Stimulated activated CD4-positive, alpha-beta T cell treated with anti-CD3 and anti-CD28 coated beads, TNF-alpha, amount 100 ng/mL, for 48 hours (primary cell): ENCODE measurements at places on chromosomes 1 and 21.

GRCh38 chr1:34128186-34128889 is 36.7 kb downstream of the CSMD2 start:
- DNase-seq: no peak

DNA sequence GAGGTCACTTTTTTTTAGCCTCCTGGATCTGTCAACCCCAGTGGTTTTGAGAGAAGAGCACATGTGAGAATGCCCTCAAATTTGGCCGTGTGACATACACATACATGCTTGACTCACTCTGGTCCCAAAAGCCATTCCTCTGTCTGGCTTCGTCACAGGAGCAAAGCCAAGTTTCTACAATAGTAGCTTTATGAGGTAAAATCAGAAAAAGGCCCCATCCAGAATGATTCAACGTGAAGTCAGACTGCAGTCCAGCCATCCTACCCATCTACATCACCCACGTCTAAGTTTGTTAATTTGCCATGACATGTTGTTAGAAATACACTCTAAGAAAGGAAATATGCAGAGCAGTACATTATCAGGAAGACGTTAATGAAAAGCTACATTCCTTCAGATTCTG is 245.2 kb downstream of the SDCCAG8 start:
- DNase-seq: no peak

- peak; percentile 3 for DNase-seq
These were observed 296.6 kb downstream of the OMA1 start for GRCh38 chr1:58249737-58250586.

GRCh38 chr1:236149003-236149595 is 6.8 kb downstream of the GPR137B start:
- DNase-seq: no peak

- no peak for DNase-seq
These were observed 51.2 kb downstream of the PIK3R3 start for GRCh38 chr1:46081206-46081605.

GRCh38 chr1:166383635-166384346 is 217.0 kb upstream of the FAM78B start:
- no peak for DNase-seq

DNA sequence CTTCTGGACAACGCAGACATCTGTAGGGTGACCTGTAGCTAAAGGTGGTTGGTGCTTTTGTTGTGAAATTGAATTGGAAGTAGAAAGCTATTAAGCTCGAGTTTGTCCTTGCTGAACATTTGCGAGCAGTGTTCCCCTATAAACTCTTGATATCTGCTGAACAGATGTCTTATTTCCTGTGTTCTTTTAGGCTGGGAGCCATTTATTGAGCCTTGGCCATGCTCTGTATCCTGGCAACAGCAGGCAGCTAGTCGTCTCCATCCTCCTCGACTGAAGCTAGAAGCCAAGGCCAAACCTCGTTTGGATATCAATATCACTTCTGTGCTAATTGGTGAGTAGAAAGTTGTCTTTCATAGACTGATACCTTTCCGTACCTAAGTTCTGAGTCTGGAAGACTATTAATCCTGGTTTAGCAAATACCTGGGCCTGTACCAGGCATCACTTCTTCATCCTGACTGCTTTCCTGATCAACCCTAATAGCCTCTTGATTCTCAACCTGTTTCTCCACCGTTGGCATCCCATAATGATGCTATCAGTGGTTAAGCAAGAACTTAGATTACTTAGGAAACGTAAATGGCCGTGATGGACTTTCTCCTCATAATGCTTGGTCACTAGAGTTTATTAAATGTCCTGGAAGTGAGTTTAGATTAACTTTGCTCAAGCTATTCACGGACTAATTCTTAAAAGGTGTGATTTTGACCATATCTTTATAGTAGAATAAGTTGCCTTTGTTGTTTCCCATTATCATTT is 103.4 kb downstream of the VPS13D start:
- DNase-seq: no peak

GRCh38 chr1:57262472-57262871 is 161.4 kb downstream of the DAB1 start:
- DNase-seq: no peak

- no peak for DNase-seq
These were observed 40.2 kb downstream of the ADAMTS1 start for GRCh38 chr21:26804895-26805609.

DNA sequence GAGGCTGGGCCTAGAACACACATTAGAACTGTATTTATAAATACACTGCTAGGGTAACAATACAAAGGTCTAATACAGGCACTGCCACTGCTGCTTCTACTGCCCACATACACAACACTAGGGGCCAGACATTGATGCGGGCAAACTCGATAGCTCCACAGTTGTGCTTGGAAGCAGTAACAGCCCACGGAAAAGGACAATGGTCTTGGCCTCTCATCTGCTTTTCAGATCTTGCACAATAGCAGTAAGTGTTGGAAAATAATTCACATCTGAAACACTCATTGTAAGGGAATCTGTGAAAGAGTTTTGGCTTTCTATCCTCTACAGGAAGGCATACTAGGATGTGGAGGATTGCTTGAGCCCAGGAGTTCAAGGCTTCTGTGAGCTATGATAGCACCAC is 6.9 kb upstream of the SPOCD1 start:
- no peak for DNase-seq

- DNase-seq: no peak
These were observed 41.1 kb upstream of the KCNQ4 start for GRCh38 chr1:40742363-40743061.

DNA sequence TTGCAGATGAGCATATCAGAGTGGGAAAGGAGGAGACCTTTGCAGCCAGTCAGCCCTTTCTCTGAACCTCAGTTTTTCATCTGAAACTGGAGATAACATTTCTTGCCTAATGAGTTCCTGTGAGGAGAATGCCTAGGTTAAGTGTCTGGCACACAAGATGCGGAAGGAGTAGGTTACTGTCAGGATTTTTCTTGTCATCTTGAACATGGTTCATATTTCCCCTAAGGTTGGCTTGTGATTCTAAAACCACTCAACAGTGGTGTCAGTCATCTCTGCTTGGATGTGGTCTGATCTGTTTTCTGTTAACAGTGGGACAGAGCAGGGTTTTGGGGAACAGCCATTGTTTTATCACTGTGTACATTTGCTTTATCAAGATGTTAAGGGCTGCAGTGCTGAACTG is 70.6 kb downstream of the TGFB2 start:
- no peak for DNase-seq

DNA sequence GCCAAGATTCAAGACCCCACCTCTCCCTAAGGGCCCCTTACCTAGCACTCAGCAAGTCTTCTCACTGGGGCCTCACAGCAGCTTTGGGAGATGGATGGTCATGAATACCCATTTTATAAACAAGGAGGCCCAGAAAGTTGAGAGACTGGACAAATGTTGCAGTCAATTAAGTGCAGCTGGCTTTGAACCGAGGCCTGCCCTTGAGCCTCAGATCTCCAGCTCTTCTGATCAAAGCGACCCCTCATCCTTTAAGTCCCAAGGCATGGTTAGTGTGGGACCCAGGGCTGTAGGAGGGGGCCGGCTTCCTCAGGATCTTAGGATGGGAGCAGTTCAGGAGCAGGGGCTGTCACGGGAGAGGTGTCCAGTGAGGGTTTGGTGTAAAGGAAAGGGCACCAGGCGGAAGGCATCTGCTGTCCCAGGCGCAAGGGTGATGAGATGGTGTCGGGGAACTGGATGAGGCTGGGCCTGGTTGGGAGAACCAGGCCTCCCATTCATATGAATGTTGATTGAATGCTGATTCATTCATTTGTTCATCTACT is 5.1 kb upstream of the MTFR1L start:
- no peak for DNase-seq

DNA sequence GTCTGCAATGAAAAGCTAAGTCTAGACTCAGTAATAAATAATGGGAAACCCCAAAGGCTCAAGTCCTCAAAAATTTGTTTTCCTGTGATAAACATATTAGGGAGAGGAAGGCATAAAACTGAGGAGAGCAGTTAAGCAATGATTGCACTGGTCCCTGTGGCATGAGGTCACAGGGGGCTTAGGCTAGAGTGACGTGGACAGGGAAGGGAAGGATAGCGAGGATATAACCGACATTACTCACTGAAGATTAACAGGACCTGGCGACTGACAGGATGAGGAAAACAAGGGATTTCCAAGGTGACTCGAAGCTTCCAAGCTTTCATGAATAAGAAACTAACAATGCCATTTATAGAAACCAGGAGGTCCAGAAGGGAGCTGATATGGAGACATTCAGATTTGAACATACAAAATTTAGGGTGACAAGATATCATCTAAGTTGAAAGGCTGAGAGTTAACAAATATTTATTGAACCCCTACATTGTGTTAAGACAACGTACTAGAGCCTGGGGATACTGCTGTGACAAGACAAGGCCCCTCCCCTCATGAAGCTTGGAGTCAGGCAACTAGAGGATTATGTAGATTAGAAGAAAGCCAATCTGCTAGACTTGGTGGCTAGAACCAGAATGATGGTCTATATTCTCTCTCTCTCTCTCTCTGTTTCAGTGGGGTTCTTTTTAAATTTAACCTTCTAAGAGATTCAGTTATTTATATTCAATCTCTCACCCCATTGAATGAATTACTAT is 33.2 kb upstream of the PKN2 start:
- DNase-seq: no peak

- DNase-seq: no peak
These were observed 11.5 kb downstream of the TRIM46 start for GRCh38 chr1:155184835-155185782.

DNA sequence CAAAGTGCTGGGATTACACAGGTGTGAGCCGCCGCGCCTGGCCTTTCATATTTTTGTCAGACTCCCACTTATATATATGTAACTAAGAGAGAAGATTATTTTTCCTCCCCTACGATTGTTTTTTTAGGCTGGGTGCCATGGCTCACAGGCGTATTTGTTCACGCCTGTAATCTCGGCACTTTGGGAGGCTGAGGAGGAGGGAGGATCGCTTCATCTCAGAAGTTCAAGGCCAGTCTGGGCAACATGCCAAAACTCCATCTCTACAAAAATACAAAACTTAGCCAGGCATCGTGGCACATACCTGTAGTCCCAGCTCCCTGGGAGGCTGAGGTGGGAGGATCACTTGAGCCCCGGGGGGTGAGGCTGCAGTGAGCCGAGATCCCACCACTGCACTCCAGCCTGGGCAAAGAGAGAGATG is 23.9 kb upstream of the ITLN2 start:
- DNase-seq: no peak

GRCh38 chr1:162138112-162138511 is 68.6 kb downstream of the NOS1AP start:
- no peak for DNase-seq

DNA sequence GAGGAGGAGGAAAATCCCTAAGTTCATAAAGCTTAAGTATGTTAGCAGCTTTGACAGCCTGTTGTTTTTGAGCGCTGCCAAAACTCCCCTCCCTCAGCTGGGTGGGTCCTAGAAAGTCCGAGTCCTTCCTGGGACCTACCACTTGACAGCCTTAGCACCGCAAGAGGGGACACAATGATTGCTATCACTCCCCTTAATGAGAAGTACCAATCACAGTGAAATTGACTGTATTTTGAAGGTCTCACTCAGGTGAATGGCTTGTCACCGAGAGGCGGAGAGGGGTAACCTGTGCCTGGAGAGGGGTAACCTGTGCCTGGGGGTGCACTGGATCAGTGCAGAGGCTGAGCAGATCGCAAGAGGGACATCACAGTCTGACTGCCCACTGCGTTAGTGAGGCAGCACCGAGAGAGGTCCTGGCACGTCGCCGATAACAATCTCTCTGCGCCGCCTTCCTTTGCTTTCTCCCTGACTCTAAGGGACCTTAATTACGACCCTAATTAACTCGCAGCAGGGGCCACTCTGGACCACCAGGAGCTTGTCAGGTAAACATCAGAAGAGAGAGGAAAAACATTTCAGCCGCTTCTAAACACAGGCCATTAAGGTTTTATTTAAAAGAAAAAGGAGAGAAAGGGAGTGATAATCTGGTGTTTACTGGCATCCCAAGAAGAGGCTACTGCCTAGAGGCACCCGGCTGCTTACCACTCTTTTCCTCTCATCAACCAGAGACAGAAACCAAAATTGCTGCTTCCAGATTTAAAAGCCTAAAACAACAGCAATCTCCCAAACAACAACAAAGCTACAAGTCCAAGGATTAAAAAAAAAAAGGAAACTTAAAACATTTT is 25.7 kb upstream of the KCNK1 start:
- DNase-seq: no peak

DNA sequence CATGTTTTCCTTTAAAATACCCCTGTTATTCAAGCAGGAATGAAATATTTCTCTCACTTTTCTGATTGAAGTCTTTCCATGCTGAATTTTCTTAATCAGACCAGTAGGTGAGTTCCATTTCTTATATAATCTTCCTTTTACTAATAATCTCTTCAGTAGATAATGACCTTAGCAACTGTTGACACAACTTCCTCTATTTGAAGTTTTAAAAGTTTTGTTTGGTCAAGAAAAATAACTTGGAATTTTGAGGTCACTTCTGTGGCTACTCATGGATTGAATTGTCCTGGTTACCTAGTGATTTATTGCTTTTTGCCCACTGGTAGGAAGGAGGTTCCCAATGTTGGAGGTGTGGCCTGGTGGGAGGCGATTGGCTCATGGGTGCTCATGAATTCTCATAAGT is 70.6 kb upstream of the PAXBP1 start:
- no peak for DNase-seq

DNA sequence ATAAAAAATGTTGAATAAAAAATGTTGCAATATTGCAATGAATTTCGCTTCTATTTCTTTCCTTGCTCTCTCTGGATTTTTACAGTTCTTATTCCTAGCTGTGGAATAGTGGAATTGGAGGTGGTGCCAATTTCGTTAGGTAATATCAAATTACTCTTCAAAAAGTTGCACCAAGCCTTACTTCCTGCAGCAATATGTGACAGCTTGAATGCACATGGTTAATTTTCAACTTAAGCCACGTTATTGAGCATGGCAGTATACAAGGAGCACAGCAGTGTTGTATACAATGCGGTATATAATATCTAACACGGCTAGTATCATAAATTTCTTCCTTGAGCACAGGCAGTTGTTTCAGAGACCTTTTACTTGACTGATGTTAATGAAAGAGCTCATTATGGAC is 152.5 kb downstream of the NOS1AP start:
- DNase-seq: no peak

DNA sequence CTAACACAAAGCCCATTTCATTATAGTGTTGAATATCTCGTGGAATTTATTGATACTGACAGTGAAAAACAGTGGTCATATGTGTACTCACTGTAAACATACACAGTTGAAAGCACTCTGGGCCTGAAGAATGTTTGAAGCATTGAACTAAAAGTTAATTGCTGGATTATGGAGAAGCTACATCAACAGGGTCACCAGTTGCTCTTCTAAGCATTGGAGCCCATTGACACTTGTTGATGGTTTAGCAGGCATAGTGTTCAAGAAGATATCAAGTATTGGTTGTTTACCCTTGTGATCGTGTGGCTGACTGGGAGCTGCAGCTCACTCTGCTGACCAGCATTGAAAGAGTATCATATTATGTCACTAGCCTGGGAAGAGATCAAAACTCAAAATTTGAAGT is 10.3 kb downstream of the ZYG11A start:
- no peak for DNase-seq

- DNase-seq: no peak
These were observed 10.1 kb downstream of the EYA3 start for GRCh38 chr1:28078262-28078661.

GRCh38 chr1:246569248-246570238 is 3.3 kb downstream of the CNST start:
- no peak for DNase-seq

GRCh38 chr21:28875078-28875477 is 117.6 kb downstream of the LTN1 start:
- no peak for DNase-seq

- no peak for DNase-seq
These were observed at the start of gene ADAMTSL4 for GRCh38 chr1:150548632-150549495. ADAMTSL4 (plus strand) TSS chr1:150549408; CDS start chr1:150552289, 2,881 bp downstream.

GRCh38 chr1:193237381-193237978 is 51.1 kb upstream of the B3GALT2 start:
- DNase-seq: no peak
